ENCODE measurements at places on chromosomes 7 and 10.

- no peak for DNase-seq
These were observed 254.8 kb upstream of the LRRTM3 start for GRCh38 chr10:66671064-66671463.

GRCh38 chr7:54141576-54141975 lies 400.6 kb upstream of the VSTM2A start:
- no peak for DNase-seq

DNA sequence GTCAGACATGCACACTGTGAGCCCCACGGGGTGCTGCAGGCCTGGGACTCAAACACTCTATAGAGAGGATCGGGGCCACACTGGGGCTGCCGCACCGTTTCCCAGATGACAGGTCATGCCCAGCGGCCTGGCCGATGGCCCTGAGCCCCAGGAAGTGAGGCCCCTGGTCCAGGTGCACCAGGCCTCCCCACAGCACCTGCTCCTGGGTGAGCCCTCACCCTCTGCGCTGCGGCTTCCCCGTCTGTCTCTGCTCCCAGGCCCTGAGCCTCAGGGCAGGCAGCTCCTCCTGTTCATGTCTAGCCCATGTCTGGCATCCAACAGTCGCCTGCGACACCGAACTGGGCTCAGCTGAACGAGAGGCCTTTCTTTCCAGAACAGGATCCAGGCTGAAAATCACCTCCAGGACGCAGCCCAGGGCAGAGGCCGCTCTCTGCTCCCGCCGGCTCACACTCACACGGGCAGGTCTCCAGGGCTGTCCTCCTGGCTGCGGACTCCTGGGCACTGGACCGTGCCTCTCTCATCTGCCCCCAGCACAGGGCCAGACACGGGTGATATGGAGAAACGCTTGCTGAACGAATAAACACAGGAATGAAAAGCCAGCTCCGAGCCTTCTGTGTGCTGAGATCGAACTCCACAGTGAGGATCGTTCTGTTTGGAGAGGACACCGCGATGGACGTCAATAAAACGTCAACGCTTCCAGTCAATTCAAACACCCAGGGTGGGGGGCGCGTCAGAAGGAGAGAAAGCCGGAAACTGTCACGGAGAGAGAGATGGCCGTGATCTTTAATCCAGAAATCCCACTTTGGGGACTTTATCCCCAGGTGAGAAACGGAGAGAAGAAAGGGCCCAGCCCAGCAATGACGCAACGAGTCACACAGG lies 202.4 kb downstream of the ELFN1 start:
- no peak for DNase-seq

- DNase-seq: no peak
These were observed 364.0 kb downstream of the GFRA1 start for GRCh38 chr10:115909037-115909436.

DNA sequence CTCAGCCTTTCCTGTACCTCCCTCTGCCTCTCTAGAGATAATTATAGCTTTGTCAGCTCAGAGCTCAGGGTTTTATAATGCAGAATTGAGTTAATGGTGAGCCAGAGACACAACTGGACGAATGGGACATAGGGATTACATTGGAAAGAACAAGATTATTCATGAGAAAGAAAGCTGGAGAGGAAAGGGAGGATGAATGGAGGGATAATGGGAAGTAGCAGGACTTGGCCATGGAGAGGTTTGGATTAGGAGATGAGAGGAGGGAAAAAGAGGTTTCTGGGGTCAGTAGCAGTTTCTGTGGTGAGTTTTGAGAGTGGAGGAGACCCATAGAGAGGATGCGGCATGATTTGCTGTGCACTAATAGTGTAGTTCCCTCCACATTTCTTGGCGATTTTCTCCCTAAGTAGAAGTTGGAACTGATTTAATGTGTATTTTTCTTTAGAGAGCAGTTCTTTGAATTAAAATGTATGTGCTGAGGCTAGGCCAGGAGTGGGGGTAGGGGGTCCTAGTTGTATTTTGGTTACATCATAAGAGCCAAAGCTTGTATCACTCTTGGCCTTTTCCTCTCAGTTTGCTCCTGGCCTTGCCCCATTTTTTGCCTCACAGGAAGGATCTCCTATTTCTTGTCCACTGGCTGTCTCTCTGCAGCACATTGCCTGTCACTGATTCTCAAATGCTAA lies 107.4 kb downstream of the MKX start:
- DNase-seq: no peak

DNA sequence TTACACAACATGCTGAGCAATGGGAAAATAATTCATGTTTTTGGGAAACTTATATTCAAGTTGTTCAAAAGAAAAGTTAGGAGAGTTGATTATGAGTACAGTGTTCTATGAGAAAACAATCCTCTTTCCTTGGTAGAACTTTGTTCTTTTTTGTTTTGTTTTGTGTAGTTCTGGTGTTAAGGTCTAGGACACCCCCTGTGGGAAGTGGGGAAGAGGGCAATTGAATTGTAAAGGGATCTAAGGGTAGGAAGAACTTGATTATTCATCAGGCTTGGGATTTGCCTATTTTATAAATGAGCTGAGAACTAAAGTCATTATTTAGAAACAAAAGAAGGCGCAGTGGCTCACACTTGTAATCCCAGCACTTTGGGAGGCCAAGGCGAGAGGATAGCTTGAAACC lies 25.9 kb upstream of the CDK13 start:
- no peak for DNase-seq

DNA sequence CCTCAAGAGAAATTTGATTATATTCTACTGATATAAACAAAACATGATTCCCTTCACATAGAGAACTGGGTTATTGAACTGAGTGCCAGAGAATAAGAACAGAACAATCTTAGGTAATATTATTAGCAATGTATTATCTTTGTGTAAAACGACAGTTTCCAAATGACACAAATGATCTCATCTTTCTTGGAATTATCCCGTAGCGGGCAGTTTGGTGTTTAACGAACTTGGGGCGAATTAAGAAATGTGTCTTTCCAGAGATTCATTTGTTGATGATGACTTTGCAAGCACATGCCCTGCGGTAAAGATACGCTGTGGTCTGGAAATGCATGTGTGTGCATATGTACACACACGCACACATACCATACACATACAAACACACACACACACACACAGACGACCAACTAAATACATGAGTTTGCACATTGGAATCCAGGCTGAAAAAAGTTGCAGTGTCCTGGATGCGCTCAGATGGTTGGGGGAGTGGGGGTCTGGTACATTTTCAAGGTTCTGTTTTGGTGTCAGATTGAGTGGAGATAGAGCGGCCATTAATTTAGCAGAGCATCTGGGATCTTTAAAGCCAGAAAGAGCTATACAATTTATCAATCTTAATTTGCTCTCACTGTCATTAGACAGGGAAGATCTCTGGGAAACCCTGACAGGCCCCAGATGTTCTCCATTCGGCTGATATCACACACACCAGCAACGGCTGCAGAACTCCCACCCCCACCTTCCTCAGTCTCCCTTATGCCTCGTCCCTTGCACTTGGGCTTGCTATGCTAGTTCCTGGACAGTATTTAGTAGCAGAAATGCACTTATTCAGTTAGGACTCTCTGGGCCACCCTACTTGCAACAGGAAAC lies 112.4 kb upstream of the FAM171A1 start:
- DNase-seq: no peak

- DNase-seq: no peak
These were observed 316.5 kb upstream of the CELF2 start for GRCh38 chr10:10701084-10701611.

- no peak for DNase-seq
These were observed 5.8 kb upstream of the C1GALT1 start for GRCh38 chr7:7176406-7177043.

- no peak for DNase-seq
These were observed 210.8 kb upstream of the TMEM196 start for GRCh38 chr7:19984231-19984632.

GRCh38 chr7:110486549-110486948 lies 604.4 kb upstream of the LRRN3 start:
- no peak for DNase-seq

- no peak for DNase-seq
These were observed 36.6 kb upstream of the SPOCK2 start for GRCh38 chr10:72124989-72125388.

- no peak for DNase-seq
These were observed 46.8 kb downstream of the PPIF start for GRCh38 chr10:79393924-79394610.

DNA sequence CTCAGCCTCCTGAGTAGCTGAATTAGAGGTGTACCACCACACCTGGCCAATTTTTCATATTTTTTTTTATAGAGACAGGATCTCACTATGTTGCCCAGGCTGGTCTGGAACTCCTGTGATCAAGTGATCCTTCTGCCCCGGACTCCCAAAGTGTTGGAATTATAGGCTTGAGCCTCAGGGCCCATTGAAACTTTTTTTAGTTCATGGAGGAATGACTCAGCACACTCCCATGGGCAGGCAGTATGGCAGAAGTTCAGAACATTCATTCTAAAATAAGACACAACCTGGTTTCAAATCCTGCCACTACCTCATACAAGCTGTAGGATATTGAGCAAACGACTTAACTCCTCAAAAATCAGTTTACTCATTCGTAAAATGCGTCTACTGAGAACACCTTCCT lies 320.4 kb upstream of the SP8 start:
- DNase-seq: no peak

GRCh38 chr10:33152750-33153149 lies 181.7 kb downstream of the NRP1 start:
- no peak for DNase-seq

DNA sequence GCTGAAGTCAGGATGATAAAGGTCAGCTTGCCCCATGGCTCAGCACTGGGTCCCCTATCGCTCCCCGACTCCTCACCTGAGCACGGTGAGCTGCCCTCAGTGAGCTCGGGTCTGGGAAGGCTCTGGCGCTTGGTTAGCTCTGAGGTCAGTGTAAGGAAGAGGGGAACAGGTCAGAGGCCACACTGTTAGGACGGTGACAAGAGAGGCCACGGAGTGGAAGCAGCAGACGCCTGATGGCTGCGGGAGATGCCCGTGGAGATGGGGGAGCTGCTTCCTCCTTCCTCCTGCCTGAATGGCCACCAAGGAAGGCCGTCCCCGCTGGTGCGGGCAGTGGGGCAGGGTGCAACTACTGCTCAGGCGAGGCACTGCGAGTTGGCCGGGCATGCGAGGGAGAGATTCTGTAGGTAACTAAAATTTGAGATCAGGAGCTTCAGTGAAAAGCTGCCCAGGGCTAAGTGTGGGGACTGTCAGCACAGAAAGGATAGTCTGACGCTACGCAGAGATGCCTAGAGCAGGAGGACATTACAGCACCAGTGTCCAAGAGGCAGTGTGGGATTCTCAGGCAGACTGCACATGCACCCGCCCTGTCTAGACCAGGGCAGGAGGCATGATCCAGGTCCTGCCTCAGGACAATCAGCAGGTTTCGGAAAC lies 231.3 kb upstream of the GRB10 start:
- DNase-seq: no peak

GRCh38 chr10:74058658-74059057 lies 60.7 kb downstream of the VCL start:
- no peak for DNase-seq

- DNase-seq: no peak
These were observed 265.4 kb downstream of the INHBA start for GRCh38 chr7:41437257-41438196.

GRCh38 chr7:240887-241421 lies 48.6 kb downstream of the FAM20C start:
- DNase-seq: no peak

GRCh38 chr10:103554488-103555324 lies 61.2 kb downstream of the NEURL1 start:
- no peak for DNase-seq

GRCh38 chr10:89242840-89243568 lies 8.6 kb downstream of the LIPA start:
- DNase-seq: no peak

- DNase-seq: no peak
These were observed 62.2 kb downstream of the SAMD9 start for GRCh38 chr7:93055543-93056107.

DNA sequence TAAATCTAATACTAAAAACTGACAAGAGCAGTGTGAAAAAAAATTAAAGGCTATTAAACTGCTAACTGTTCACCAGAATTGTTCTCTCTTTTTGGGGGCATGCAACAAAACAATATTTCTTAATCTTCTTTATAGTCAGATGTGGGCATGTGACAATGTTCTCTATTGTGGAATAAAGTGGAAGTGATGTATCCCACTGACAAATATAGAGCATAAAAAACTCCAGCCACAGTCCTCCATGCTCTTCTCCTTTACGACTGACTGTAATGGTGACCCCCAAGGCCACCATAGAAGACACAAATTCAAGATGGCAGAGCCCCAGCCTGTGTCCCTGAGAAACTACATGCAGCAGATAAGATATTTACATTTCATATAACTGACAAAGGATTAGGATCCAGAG lies 11.6 kb upstream of the CCDC6 start:
- DNase-seq: no peak

GRCh38 chr7:30950197-30950596 lies 13.6 kb upstream of the GHRHR start:
- DNase-seq: no peak

- DNase-seq: no peak
These were observed 142.2 kb upstream of the INSYN2A start for GRCh38 chr10:127338399-127339110.

DNA sequence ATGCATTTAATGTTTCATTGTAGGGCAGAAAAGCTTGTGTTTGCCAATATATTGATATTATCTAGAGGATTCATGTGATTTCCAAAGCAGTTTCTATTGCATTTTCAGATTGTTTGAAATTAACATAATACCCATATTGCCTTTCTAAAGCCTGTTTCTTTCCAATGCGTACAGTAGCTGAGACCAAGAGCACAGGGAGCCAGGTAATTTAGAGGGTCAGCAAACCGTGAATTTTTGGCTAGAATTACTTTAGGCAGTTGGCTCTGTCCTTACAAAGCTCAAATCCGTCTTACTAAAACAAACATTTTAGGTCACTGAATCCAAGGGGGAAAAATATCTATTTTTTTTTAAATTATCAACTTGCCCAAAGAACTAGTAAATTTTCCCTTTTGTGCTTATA lies 604.9 kb upstream of the ADARB2 start:
- DNase-seq: no peak

DNA sequence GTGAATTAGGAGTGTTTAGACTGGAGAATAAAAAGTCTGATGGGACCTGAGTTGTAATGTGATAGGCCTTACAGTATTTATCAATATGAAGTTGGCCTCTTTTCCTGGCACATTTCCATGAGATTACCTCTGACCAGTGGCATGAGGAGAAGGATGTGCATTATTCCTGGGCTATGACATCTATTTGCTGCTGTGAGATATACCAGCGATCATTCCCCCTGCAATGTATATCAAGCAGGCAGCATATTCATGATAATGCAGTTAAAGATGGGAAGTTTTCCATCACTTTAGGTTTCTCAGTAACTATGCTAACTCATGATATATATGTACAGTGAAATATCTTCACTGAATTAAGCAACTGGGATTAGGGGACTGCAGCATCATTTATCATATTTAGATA lies 142.8 kb upstream of the MBL2 start:
- no peak for DNase-seq

DNA sequence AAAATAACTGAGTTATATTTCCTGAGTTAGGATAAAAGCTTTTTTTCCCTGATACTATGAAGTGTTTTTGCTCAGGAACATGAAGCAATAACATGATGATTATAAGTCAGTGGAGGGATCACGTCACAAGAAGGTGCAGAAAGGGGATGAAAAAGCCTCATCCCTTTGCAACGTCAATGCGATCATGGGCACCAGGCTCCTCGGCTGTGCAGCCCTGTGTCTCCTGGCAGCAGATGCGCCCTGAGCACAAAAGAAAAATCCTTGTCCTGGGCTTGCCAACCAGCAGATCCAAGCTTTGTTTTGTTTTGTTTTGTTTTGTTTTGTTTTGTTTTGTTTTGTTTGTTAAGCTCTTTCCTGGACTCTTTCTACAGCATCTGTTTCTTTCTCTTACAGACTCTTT lies 103.5 kb upstream of the PRSS1 start:
- DNase-seq: no peak

Data from esophagus squamous epithelium (tissue), 5 donors.